ENCODE measurements at places on chromosomes 2 and 18. TPM values are rescaled to one million over a fixed set of nuclear protein-coding genes. Genes with fewer than 3 reads are reported as not detected.

DNA sequence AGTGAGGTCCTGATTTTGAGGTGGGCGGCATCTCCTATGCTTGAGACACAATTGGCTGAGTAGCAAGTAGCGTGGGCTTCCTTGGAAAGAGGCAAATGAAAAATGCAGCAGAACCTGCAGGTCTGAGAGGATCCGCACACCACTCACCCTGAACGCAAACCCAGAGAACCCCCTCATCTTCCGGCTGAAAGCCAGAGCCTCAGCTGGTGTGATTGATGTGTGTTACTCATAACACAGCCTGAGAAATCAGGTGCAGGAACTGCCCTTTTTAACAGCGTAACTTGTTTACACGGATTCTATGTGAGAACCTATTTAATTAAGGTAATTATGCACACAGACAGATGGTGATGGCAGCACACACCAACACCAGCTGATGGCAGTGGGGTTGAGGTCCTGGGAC is 123.4 kb downstream of the MRO start:
- H3K4me1 ChIP-seq: no peaks in the 10 kb centered on the region
- no peak overlapping the region for H3K4me3 ChIP-seq
- no peaks in the 10 kb centered on the region for H3K27me3 ChIP-seq
- no peak overlapping the region for H3K27ac ChIP-seq
- DNase-seq: no peak
- no peaks in the 10 kb centered on the region for H3K36me3 ChIP-seq

DNA sequence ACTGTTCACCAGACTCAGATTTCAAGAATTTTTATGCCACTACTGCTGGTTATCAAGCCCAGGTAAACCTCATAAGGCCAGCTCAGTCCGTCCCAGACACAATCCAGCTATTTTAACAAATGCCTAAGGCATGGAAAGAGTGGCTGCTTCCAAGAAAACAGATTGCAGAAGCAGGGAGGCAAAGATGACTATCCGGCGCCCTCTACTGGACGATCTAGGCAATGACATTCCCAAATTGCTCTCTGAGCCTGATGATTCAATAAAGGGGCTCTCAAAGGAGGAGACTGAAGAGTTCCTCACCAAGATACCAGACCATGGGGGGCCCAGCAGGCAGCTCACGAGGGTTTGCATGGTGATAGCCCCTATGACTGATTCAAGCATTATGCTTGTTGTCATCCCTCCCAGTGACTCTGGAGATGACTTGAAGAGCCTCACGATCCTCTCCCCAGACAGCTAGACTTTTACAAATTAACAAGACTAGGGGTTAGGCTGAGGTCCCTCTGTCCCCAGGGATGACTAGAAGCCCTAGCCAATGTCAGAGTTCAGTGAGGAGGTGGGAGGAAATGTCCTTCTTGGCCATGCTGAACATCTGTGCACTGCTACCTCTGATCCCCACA is 25.0 kb downstream of the SERPINB8 start:
- H3K4me3 ChIP-seq: no peak overlapping the region
- DNase-seq: peak; percentile 40
- no peaks in the 10 kb centered on the region for H3K4me1 ChIP-seq
- no peaks in the 10 kb centered on the region for H3K27me3 ChIP-seq
- no peak overlapping the region for H3K27ac ChIP-seq

GPR75 gene
- 7.9 TPM for total RNA-seq

DNA sequence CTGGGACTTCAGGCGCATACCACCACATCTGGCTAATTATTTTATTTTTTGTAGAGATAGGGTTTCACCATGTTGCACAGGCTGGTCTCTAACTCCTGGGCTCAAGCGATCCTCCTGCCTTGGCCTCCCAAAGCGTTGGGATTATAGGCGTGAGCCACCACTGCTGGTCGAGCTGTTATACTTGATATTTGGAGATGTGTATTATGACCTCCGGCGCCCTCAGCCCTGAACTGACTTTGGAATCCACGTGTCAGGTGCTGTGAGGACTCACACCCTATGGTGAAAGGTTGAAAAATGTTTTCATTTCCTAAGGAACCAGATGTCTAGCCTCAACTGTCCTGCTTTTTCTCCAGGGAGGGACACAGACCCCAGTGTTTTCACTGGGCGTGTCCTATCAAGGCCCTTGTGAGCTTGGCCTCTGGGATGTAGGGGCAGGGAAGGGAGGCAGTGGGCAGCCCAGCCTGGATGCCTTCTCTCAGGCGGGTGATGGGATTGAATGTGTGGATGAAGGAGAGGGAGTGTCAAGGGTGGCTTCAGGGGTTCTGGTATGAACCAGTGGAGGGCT is 56.4 kb upstream of the HAAO start:
- H3K4me3 ChIP-seq: no peak overlapping the region
- no peaks in the 10 kb centered on the region for H3K27me3 ChIP-seq
- no peaks in the 10 kb centered on the region for H3K36me3 ChIP-seq
- no peak overlapping the region for H3K27ac ChIP-seq
- peaks cover 8% of the 10 kb centered on the region for H3K4me1 ChIP-seq
- DNase-seq: no peak

- no peaks in the 10 kb centered on the region for H3K27me3 ChIP-seq
- H3K27ac ChIP-seq: no peak overlapping the region
- peaks cover 10% of the 10 kb centered on the region for H3K4me1 ChIP-seq
- H3K36me3 ChIP-seq: no peaks in the 10 kb centered on the region
- H3K4me3 ChIP-seq: no peak overlapping the region
Measured at GRCh38 chr2:173001664-173002604, 73.7 kb upstream of the MAP3K20 start.
